ENCODE measurements at places on chromosomes 7 and 10.

DNA sequence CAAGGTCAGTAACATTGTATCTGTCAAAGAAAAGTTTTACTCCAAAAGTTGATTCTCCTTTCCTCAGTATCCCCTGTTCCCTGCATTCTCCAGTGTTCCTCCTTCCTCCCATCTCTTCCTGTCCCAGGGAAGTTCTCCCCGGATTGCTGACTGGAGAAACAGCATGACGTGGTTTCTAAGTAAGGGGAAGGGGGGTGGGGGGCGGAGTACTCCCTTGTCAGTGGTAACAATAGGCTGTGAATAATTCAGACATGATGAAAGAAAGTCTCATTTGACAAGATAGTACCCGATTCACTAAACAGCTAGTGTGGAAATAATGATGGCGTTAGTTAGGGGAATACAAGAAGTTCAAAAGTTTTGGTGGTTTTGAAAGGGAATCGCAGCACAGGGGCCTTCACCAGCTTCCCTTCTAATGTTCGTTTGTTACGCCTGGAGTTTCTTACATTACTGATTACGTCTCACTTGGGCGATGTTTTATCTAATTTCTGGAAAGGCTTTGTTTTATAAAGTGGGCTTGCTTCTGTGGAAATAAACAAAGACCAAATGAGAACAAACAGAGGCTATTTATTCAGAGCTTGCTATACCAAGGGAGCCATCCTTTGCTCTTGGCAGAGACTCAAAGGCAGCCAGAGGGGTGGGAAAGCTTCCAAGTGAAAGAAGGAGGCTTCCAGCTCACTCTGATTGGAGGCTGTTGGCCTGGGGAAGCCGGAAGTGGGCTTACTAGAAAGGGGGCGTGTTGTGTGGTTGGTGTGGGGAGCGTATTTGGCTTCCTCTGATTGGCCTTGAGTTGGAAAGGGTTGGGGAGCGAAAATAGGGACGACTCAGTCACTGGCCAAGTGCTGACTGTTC is 453.7 kb downstream of the SDK1 start:
- DNase-seq = no peak

GRCh38 chr10:22366771-22367170 is 21.5 kb downstream of the SPAG6 start:
- no peak for DNase-seq

- DNase-seq = no peak
Observed at GRCh38 chr7:3981281-3981680, 680.2 kb downstream of the SDK1 start.

DNA sequence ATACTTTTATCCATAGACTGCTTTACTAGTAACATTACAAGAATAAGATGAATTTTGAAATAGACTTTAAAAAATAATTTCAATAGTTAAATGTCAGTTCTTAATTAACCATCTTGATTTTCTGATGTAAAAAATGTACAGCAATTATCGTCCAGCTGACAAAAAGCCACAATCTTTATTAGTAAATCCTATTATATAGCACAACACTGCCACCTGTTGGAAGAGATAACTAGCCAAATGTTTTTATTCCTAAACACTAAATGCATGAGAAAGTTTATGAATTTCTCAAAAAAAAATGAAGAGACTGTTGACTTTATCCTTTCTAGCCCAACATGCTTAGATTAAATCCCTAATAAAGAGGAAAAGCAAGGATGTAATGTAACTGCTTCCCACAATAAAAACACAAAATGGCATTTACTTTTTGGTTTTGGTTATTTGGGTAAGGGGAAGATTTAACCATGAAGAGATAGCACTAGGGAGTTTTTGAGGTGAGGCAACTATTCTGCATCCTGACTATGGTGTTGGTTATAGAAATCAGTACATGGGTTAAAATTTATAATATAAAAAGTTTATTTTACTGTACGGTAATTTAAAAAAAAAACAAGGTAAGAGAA is 8.0 kb downstream of the COA1 start:
- DNase-seq = no peak

GRCh38 chr7:81957517-81957916 is 187.7 kb upstream of the HGF start:
- no peak for DNase-seq

- no peak for DNase-seq
Observed at GRCh38 chr7:45256775-45257174, 99.2 kb downstream of the RAMP3 start.

DNA sequence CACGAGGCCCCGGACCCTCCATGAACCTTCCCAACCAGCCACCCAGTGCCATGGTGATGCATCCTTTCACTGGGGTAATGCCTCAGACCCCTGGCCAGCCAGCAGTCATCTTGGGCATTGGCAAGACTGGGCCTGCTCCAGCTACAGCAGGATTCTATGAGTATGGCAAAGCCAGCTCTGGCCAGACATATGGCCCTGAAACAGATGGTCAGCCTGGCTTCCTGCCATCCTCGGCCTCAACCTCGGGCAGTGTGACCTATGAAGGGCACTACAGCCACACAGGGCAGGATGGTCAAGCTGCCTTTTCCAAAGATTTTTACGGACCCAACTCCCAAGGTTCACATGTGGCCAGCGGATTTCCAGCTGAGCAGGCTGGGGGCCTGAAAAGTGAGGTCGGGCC is 90.6 kb upstream of the PDCD4 start:
- no peak for DNase-seq

- DNase-seq = no peak
Observed at GRCh38 chr7:143238289-143238980, 16.6 kb downstream of the TAS2R40 start.

- no peak for DNase-seq
Observed at GRCh38 chr10:105986912-105987635, 1177.4 kb downstream of the SORCS1 start.

DNA sequence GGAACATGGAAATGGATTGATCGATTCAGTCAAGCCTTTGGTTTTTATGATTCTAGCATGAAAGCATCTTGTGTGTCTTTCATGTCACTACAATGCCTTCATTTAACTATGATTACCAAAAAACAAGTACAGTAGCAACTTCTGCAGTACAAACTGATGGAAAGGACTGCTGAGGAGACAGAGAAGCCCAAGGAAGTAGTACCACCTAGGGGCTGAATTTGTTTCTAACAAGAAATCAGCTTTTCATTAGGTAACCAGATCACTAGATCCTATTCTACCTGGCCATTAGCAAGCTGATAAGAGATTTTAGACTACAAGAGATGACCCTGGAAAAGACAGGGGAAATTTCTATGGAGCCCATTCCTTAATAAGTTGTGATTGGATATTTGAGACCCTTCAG is 3.2 kb upstream of the IFIT1 start:
- DNase-seq = no peak

DNA sequence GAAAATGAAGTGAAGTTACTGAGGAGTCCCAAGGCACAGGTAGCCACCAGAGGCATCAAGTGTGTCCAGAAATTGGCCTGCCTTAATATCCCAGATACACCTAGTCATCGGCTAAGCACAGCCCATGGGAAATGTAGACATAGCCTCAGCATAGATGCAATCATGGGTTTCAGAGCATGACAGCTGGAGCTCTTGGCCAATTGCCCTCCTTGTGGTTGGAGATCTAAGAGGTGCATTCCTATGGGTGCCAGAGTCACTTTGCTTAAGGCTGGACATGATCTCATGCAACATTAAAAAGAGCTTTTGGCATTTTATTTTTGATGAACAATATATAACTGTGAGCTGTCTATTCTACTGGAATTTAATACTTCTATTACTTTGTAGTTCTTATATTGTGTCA is 758.0 kb upstream of the LRRTM3 start:
- DNase-seq = peak; percentile 86

- no peak for DNase-seq
Observed at GRCh38 chr10:94049911-94050310, 56.2 kb downstream of the PLCE1 start.

DNA sequence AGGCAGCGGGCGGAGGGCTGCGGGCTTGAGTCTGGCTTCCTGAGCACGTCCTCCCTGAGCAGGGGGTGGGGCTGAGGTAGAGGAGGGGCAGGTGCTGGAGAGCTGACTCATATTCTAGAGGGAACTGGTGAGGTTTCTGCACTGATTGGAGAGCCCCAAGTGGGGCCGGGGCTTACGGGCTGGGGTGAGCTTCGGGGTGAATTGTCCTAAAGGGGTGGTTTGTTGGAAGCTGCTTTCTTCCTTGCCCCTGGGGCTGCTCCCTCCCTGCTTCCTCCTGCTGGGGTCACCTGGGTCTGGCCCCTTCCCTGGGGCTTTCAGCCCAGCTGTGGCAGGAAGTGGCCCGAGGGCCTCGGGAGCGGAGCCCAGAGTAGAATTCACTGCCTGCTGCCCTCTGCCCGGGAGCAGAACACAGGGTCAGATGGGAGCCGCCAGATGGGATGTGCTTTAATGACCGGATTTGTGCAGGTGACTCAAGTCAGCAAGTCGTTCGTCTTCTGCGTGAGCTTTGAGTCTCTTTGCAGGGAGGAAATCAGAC is 48.6 kb downstream of the FAM20C start:
- DNase-seq = no peak

GRCh38 chr10:100786591-100786990 is 41.2 kb downstream of the PAX2 start:
- no peak for DNase-seq

DNA sequence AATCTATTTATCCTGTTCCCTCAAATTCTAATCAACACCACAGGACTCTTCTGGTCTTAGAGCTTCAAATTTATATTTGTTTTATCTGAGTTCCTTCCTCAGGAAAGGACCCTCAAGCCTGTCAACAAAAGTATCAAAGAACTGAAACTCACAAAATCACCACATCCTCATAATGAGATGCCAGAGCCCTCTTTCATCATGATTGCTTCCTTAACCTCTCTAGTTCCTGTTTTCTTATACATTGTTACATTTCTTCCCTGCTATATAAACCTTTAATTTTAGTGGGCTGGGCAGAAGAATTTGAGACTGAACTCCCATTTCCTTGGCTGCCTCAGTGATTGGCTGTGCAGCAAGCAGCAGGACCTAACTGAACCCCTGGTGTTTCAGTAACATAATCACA is 189.7 kb downstream of the ZNF248 start:
- no peak for DNase-seq

DNA sequence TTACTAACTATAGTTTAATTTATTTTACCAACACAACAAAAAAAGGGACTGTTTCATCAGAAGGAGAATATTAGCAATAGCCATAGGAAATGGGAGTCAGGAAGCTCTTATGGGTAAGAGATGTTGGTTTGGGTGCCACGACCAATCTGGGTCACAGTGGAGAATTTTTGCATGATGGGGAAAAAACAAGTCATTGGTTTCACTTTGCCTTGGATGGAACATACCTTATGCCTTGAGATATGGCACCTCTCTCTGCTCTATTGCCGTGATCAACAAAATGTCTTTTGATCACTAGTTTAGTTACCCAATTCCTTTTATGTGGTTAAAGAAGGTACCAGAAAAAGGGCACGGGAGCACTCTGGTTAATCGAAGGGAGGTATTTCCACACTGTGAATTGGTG is 48.2 kb downstream of the PNLIPRP3 start:
- DNase-seq = no peak

DNA sequence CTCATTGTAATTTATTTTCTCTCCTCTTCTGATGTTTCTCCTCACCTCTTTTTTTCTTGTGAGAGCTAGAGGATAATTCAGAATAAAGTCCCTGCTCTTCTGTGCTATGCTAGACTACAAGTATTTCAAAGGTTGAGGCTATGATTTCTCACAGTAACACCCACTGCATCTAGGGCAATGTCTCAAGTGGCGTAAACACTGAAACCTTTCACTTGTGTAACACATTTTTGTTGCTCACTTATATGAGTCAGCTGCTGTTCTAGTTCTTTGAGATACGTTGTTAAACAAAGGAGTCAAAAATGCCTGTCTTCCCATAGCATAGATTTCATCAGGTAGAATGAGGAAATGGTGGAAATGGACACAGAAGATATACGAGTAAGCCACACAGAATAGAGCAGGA is 305.1 kb upstream of the PITRM1 start:
- peak; percentile 38 for DNase-seq

- no peak for DNase-seq
Observed at GRCh38 chr10:63197344-63198092, 64.4 kb downstream of the NRBF2 start.

GRCh38 chr10:88835910-88836221 is 15.8 kb downstream of the ANKRD22 start:
- no peak for DNase-seq

GRCh38 chr10:13892001-13892491 is 305.3 kb downstream of the PRPF18 start:
- no peak for DNase-seq

- no peak for DNase-seq
Observed at GRCh38 chr7:11748884-11749283, 83.1 kb downstream of the THSD7A start.

- DNase-seq = no peak
Observed at GRCh38 chr7:129359638-129360037, 74.6 kb upstream of the STRIP2 start.

Measured in T47D (cell line).